ENCODE measurements at places on chromosomes 12 and 14.

DNA sequence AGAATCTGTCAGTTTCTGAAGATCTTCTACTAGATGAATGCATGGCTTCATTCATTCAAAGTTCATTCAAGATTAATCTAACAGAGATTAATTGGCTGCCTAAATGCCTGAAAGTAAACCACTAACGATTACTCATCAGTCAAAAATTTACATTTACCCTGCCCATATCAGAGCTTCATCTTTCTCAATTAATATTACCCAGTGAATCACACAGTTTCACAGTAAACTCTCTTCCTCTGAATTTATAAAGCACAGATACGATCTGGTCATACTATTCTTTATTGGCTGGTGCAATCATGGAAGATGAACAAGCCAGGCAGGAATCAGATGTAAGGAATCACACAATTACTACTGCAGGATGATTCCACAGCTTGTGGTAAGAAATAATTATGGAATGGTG is 377.7 kb downstream of the SLC16A7 start:
- DNase-seq = no peak

GRCh38 chr14:76765461-76765931 is 4.2 kb downstream of the VASH1 start:
- no peak for DNase-seq

DNA sequence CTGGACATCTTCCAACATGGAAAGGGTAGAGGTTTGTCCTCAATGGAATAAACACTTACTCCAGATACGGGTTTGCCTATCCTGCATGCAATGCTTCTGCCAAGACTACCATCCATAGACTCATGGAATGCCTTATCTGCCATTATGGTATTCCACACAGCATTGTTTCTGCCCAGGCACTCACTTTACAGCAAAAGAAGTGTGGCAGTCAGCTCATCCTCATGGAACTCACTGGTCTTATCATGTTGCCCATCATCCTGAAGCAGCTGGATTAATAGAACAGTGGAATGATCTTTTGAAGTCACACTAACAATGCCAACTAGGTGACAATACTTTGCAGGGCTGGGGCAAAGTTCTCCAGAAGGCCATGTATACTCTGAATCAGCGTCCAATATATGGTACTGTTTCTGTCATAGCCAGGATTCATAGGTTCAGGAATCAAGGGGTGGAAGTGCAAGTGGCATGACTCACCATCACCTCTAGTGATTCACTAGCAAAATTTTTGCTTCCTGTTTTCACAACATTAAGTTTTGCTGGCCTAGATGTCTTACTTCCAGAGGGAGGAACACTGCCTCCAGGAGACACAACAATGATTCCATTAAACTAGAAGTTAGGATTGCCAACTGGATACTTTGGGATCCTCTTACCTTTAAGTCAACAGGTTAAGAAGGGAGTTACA is 140.4 kb downstream of the SLC35F4 start:
- DNase-seq = no peak

- no peak for DNase-seq
Measured at GRCh38 chr14:57656853-57657252, 163.2 kb upstream of the CCDC198 start.

DNA sequence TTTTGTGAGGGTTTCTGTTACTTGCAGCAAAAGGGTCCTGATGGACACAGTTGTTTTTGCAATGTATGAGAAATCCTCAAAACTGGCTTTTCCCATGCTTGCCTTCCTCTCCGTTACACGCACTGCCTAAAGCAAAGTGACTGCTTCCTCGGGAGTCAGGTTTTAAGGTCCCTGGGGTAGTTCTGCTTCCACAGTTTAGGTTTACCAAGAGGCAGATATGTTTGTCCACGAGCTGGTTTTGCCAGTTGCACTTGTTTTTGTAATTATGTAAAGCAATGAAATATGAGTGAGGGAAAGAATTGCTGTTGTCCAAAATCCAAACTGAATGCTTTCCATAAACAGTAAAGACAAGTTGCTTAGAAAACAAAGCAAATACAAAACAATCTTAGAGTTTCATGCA is 290.7 kb upstream of the AMIGO2 start:
- DNase-seq = no peak

DNA sequence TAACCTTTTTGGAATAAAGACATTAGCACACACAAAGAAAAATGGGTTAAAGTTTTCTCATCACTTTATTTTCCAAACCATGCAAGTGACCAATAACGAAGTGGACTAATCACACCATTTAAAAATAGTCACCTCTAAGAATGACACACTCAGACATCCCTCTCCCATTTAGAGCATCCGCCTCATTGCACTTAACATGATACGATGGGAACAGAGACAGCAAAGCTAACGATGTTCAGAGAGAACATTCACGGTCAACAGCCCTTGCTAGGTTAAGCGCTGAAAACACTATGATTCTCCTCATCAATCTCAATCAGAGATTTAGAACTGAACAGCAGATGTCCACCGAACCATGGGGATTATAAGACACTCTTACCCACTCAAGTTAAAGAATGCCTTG is 35.8 kb downstream of the NIN start:
- no peak for DNase-seq
